ENCODE measurements at places on chromosomes 12 and 14. TPM values are rescaled to one million over a fixed set of nuclear protein-coding genes. Genes with fewer than 3 reads are reported as not detected.

Gene OLR1
- 0.83 TPM for total RNA-seq

- no peak overlapping the region for H3K4me3 ChIP-seq
- DNase-seq: no peak
Measured at GRCh38 chr14:100526632-100527031, 60.6 kb downstream of the BEGAIN start.

GRCh38 chr14:74463697-74464096 lies 29.4 kb downstream of the NPC2 start:
- no peaks in the 10 kb centered on the region for H3K36me3 ChIP-seq
- H3K27ac ChIP-seq: no peak overlapping the region
- H3K4me3 ChIP-seq: no peak overlapping the region
- no peak for DNase-seq
- no peaks in the 10 kb centered on the region for H3K4me1 ChIP-seq

Gene KRT8
- 408 TPM for total RNA-seq

- H3K27me3 ChIP-seq: no peaks in the 10 kb centered on the region
- H3K36me3 ChIP-seq: no peaks in the 10 kb centered on the region
- H3K4me3 ChIP-seq: no peak overlapping the region
- no peak for DNase-seq
Measured at GRCh38 chr14:104878582-104878981, 13.5 kb downstream of the CEP170B start.

Gene TMEM132D
- 0.39 TPM for total RNA-seq

GRCh38 chr14:83847102-83847501 lies 1682.8 kb upstream of the FLRT2 start:
- H3K4me1 ChIP-seq: no peaks in the 10 kb centered on the region
- H3K27me3 ChIP-seq: no peaks in the 10 kb centered on the region
- H3K4me3 ChIP-seq: no peak overlapping the region
- DNase-seq: no peak

Measured in pancreas (tissue), 10 donors.